Colonic mucosa (tissue), 4 donors: ENCODE measurements at places on chromosomes 1 and 21. TPM values are rescaled to one million over a fixed set of nuclear protein-coding genes. Genes with fewer than 3 reads are reported as not detected.

Gene S100A14
- total RNA-seq: 565 TPM

DNA sequence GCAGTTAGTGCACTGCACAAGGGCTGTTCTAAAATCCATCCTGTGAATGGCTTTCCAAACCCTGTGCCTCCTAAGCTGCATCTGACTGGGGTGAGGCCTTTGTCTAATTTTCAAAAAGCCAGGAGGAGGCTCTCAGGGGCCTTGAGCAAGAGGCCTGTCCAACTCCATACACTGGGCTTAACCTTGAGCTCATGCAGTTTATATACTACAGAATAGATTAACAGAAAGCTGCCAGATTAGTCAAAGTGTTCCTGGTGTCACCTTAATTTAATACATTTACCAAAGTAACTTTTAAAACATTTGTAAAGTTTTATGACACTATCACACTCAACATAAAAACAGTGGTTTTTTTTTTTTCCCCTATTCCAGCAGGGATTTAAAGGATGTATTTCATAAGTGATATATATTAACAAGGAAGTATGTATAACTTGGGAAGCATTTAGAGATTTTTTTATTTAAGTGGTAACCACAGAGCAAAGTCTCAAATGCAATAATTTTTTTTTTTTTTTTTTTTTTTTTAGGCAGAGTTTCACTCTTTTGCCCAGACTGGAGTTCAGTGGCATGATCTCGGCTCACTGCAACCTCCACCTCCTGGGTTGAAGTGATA is 23.3 kb downstream of the CTH start:
- peaks cover 4% of the 10 kb centered on the region for H3K4me1 ChIP-seq
- no peak for DNase-seq
- H3K36me3 ChIP-seq: no peaks in the 10 kb centered on the region
- H3K27me3 ChIP-seq: no peaks in the 10 kb centered on the region
- no peak overlapping the region for H3K27ac ChIP-seq

Gene INAVA
- 167 TPM for total RNA-seq

Gene SLC44A5
- 0.17 TPM for total RNA-seq

DNA sequence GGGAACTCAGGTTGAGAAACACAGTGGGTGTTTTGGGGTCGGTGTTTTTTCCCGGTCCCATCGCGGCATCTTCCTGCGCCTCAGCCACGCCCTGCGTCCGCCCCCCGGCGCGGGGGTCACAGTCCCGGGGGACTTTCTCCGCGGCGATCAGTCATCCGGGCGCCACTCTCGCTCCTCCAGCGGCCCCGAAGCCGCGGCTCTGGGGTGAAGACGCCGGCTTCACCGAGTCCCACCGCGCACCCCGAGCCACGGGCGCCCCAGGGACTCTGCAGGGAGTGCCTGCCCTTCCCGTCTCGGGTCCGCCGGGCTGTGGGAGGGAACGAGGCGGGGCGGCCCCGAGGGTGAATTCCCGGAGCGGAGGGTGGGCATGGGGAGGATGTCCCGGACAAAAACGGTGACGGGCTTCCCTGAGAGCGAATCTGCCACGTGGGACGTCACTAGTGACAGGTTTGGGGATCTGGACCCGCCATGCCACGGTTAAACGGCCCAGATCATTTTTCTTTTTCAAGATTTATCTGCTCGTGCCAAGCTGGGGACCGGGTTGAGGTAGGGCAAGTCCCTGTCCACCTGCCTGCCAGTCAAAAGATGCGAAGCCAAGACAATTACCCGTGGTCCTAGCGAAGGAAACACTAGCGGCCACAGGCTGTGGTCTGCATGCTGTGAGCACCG is 717 bp upstream of the BATF3 start:
- peaks cover 52% of the 10 kb centered on the region for H3K27me3 ChIP-seq
- peak; percentile 38 for DNase-seq
- peaks cover 11% of the 10 kb centered on the region for H3K4me1 ChIP-seq
- peak overlapping the region; percentile 53 for H3K4me3 ChIP-seq
- no peaks in the 10 kb centered on the region for H3K36me3 ChIP-seq

- no peaks in the 10 kb centered on the region for H3K4me1 ChIP-seq
- H3K27ac ChIP-seq: peak overlapping the region; percentile 32
- H3K4me3 ChIP-seq: no peak overlapping the region
- no peaks in the 10 kb centered on the region for H3K27me3 ChIP-seq
- H3K36me3 ChIP-seq: no peaks in the 10 kb centered on the region
Measured at GRCh38 chr1:160707236-160708064, 4.2 kb downstream of the CD48 start.

DNA sequence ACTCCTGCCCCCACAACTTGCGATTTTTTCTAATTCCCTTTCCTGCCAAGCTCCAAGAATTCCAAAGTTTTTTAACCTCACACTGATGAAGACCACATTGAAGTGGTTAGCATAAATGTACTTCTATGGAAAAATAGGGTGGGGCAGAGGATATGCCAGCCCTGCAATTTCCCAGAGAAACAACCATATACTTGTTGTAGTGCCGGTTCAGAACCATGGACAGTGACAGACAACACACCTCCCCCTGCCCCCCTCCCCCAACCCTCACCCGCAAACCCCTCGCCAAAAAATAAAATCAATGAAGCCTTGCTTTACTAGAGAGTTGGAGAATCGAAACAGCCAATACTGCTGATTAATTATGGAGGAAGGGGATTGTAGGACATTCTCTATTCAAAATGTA is 109.5 kb upstream of the GRIK3 start:
- no peaks in the 10 kb centered on the region for H3K36me3 ChIP-seq
- H3K27ac ChIP-seq: no peak overlapping the region
- no peak overlapping the region for H3K4me3 ChIP-seq
- DNase-seq: no peak

- H3K4me3 ChIP-seq: no peak overlapping the region
- no peaks in the 10 kb centered on the region for H3K4me1 ChIP-seq
- H3K27ac ChIP-seq: no peak overlapping the region
- H3K27me3 ChIP-seq: no peaks in the 10 kb centered on the region
- H3K36me3 ChIP-seq: no peaks in the 10 kb centered on the region
- no peak for DNase-seq
Measured at GRCh38 chr1:97093741-97094140, 372.2 kb downstream of the PTBP2 start.

DNA sequence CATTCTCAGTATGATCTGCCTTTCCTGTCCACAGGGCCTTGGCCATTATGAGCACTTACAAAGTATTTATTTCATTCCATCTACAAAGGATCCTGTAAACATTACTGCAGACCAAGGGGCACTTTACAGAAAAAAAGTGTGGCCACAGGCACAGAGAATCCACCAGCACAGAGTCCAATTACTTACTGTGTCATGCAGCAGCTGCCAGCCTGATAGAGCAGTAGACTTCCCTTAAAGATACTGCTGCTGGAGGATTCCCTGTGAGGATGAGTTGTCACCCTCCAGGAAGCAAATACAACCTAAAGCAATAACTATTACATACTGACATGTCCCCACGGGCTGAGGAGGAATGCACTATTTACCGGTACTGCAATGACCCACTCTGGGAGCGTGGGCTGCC is 97.1 kb upstream of the COG2 start:
- H3K27me3 ChIP-seq: no peaks in the 10 kb centered on the region
- H3K4me3 ChIP-seq: no peak overlapping the region

Gene RUNX1
- 23.0 TPM for total RNA-seq

DNA sequence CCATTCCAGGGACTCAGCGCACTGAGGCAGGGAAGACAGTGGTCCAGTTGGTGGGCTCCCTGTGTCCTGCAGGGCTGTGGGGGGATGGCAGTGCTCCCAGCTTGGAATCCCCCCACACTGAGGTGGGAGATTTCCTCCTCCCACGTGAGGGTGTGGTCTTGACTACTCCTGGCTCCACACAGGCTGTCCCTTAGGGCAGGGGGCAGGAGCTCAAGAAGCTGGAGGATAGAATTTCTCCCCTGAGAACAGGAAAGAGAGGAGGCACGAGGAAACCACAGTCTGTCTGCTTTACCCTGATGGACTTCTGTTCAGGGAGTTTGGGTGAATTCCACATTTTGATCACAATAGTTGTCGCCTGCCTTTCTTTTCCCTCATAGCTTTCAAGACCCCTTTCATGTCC is 62.1 kb downstream of the CACNA1E start:
- no peaks in the 10 kb centered on the region for H3K27me3 ChIP-seq
- no peaks in the 10 kb centered on the region for H3K36me3 ChIP-seq
- H3K27ac ChIP-seq: no peak overlapping the region
- no peak for DNase-seq

GRCh38 chr1:28682840-28683239 is 14.3 kb downstream of the GMEB1 start:
- no peak overlapping the region for H3K27ac ChIP-seq
- no peaks in the 10 kb centered on the region for H3K4me1 ChIP-seq
- H3K4me3 ChIP-seq: no peak overlapping the region
- no peaks in the 10 kb centered on the region for H3K27me3 ChIP-seq

DNA sequence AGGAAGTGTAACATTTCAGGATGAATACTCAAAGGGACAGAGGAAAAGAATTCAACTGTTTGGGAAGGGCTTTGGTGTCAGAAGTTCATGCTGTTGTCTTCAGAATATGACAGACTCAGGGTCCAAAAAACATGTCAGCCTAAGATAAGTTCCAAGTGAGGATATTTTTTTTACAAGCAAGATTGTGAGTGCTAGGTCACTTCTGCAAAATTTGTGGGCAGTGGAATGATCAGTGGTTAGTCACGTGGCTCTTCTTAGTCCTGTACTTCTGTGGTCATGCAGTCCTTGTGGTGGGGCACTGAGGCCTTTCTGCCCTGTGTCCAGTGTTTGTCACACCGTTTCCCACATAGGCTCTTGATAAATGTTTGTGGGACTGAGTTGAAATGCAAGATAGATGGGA is 5.2 kb downstream of the RGL1 start:
- no peak overlapping the region for H3K4me3 ChIP-seq
- DNase-seq: no peak
- H3K36me3 ChIP-seq: no peaks in the 10 kb centered on the region
- H3K27me3 ChIP-seq: no peaks in the 10 kb centered on the region

Gene REN
- 0.82 TPM for total RNA-seq

DNA sequence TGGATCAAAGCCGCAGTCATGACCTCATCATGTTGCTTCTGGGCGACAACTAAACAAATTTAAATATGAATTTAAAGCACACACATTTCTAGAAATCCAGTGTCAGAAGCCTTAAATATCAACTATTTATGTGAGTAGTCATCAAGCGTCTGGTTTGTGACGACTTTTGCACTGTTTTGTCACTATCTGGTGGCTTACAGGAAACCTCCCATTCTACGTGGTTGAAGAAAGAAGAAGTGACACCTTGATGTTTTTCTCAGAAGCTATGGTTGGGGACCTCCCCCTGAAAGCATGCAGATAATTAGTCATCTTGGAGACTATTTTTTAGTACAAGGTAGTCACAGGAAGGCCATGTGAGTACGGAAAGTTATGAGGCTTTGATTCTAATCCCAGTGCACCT is 58.5 kb downstream of the TENT5C start:
- peak overlapping the region; percentile 26 for H3K27ac ChIP-seq
- no peak overlapping the region for H3K4me3 ChIP-seq
- no peak for DNase-seq
- peaks cover 5% of the 10 kb centered on the region for H3K4me1 ChIP-seq
- no peaks in the 10 kb centered on the region for H3K27me3 ChIP-seq

Gene OVAAL
- total RNA-seq: not detected

Gene FCRL5
- 0.90 TPM for total RNA-seq

Gene CD53
- 7.4 TPM for total RNA-seq

Gene NEK2
- total RNA-seq: 31.2 TPM

Gene ICOSLG
- 4.9 TPM for total RNA-seq

DNA sequence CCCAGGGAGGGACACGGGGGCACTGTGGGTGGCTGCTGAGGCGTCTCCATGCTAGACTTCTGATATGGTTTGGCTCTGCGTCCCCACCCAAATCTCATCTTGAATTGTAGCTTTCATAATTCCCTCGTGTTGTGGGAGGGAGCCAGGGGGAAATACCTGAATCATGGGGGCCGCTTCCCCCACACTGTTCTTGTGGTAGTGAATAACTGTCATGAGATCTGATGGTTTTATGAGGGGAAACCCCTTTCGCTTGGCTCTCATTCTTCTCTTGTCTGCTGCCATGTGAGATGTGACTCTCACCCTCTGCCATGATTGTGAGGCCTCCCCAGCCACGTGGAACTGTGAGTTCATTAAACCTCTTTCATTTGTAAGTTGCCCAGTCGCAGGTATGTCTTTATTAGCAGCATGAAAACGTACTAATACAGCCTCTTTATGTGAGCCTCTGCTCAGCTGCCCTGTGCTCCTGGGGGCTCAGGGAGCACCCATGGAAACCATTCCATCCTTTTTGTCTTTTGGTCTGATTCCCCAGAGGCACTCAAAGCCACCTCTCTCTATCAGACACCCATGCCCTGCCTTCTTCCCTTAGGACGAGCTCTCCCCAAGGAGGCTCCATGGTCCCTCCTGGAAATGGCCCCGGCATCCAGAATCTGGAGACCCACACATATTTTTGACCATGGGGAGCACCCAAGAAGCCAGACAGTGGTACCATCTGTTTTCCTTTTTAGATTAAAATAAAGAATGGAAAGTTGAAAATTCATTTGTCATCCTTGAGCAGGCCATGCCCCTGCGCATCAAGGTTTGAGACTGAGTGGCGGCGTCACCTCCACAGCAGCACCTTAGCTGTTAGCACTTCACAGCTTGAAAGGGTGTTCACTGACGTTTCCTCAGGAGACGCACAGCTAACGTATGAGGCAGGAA is 65.9 kb upstream of the FAM20B start:
- H3K4me3 ChIP-seq: no peak overlapping the region
- no peaks in the 10 kb centered on the region for H3K27me3 ChIP-seq
- no peaks in the 10 kb centered on the region for H3K36me3 ChIP-seq
- no peak for DNase-seq
- no peaks in the 10 kb centered on the region for H3K4me1 ChIP-seq

- no peaks in the 10 kb centered on the region for H3K36me3 ChIP-seq
- no peak overlapping the region for H3K4me3 ChIP-seq
- H3K4me1 ChIP-seq: no peaks in the 10 kb centered on the region
- DNase-seq: no peak
Measured at GRCh38 chr1:67935560-67935959, 102.3 kb upstream of the GNG12 start.

GRCh38 chr1:204390751-204391466 is 20.7 kb downstream of the PPP1R15B start:
- no peak for DNase-seq
- no peaks in the 10 kb centered on the region for H3K36me3 ChIP-seq
- H3K4me3 ChIP-seq: no peak overlapping the region
- H3K27ac ChIP-seq: peak overlapping the region; percentile 51
- H3K4me1 ChIP-seq: no peaks in the 10 kb centered on the region
- H3K27me3 ChIP-seq: no peaks in the 10 kb centered on the region

Gene FMOD
- 49.3 TPM for total RNA-seq
